Epithelial cell of proximal tubule (primary cell): ENCODE measurements at places on chromosomes 5 and 9.

DNA sequence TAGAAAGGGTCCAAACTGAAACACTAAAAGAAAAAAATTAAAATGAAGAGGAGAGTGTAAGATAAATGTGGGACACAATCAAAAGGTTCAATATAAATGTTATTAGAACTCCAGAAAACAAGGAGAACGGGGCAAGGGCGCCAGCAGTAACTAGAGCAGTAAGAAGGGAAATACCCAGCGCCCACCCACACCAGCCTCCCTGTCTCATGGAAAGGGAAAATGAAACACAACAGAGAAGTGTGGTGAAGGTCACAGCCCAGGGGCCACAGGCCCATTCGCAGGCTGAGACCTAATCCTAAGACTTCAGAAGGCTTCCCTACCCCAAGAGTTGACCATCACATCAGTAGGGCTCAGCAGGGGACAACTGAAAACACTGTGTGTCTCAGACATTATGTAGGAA, 45.8 kb upstream of the CLK4 start:
- no peak for DNase-seq

GRCh38 chr9:129595903-129596540, 24.9 kb downstream of the C9orf50 start:
- no peak for DNase-seq

- DNase-seq: no peak
These were observed 15.8 kb downstream of the CLPTM1L start for GRCh38 chr5:1329111-1329579.

DNA sequence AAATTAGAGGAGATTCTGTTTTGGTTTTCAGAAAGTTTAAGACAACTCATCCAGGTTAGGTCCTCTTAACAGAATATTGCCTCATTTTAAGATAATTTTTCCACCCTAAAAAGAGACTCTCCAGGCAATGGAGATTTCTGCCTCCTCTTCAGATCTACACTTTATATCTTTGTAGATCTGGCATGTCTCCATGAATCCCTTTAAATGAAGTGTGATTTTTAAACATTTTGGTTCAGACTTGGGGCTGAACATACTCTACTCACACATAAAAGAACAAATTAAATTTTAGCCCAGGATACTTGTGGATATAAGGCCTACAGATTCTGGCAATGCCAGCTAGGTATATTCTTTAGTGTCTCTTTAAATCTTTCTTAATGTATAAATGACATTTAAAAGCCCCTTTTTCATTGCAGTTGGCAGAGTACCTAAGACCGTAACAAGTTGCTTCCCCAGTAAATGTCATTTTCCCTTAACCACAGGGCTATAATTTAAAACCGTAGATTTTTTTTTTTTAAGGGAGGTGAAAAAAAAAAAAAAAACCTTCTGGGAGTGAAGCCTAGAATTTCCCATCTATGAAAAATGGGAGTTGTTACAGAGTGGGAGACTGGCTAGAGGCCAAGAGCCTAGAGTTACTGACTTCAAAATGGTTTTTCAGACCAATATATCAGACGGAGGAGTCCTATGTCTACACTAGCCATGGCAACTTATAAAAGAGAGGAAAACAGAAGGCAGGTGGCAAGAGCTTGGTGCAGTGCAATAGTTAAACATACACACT, 207.8 kb upstream of the TARS1 start:
- no peak for DNase-seq

- DNase-seq: no peak
These were observed 46.5 kb upstream of the GDNF start for GRCh38 chr5:37886242-37886905.
